ENCODE measurements at places on chromosomes 3 and 15. TPM values are rescaled to one million over a fixed set of nuclear protein-coding genes. Genes with fewer than 3 reads are reported as not detected.

THPO gene
- not detected for total RNA-seq

IL12A gene
- total RNA-seq = 7.2 TPM

CHRNA7 gene
- total RNA-seq = 0.22 TPM

MOBP gene
- total RNA-seq = not detected

CADPS gene
- 17.3 TPM for total RNA-seq

GREM1 gene
- 264 TPM for total RNA-seq

PLSCR5 gene
- not detected for total RNA-seq

SMAD6 gene
- total RNA-seq = 1.7 TPM
